ENCODE measurements at places on chromosomes 4 and X.

- DNase-seq: no peak
These were observed 6.5 kb downstream of the DOK7 start for GRCh38 chr4:3469386-3470243.

- DNase-seq: no peak
These were observed 129.5 kb downstream of the KCNIP4 start for GRCh38 chr4:21819086-21819485.

GRCh38 chrX:149631234-149632165, at the start of gene TMEM185A:
TSS of gene TMEM185A (minus strand) at chrX:149631792. CDS start at chrX:149631580, 212 bp downstream.
- DNase-seq: peak; percentile 81

DNA sequence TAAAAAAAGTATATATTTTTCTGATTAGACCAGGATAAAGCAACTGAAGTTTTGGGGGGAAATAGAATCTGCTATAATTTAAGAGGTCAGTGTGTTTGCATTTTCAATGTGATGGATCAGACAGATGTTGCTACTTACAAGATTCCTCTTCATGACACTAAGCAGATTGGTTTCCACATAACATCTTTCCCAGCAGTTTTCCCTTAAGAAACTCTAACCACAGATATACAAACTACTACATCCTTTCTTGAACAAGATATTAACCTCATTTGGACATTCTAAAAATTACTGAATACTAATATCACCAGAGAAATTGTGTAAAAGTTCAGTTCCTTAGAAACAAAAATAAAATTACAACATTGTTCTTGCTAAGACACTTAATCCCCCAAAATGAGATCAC, 106.7 kb upstream of the GUCY1A1 start:
- no peak for DNase-seq

- no peak for DNase-seq
These were observed 142.9 kb downstream of the MID1 start for GRCh38 chrX:10477525-10477924.

GRCh38 chr4:2289311-2289954, 27.5 kb upstream of the MXD4 start:
- DNase-seq: no peak

DNA sequence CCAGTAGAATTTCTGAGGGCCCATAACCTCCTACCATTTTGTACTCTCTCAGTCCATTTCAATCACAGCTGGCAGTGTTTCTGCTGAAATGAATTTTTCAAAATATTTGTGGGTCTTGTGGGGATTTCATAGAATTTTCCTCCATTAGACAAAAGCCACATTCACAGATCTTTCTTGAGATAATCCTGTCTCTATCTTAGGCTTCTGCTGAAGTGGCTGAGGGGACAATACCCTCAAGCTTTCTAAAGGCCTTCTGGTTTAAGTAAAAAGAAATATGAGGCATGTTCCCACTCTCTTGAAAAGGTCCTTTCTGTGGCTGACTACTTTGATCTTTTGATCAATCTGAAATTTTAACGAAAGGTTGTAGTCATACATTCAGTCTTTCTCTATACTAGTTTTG, 1930.0 kb upstream of the AGA start:
- DNase-seq: no peak

- no peak for DNase-seq
These were observed 156.3 kb downstream of the CBR4 start for GRCh38 chr4:168853770-168854169.

GRCh38 chr4:27016551-27016950, 155.9 kb downstream of the STIM2 start:
- no peak for DNase-seq

DNA sequence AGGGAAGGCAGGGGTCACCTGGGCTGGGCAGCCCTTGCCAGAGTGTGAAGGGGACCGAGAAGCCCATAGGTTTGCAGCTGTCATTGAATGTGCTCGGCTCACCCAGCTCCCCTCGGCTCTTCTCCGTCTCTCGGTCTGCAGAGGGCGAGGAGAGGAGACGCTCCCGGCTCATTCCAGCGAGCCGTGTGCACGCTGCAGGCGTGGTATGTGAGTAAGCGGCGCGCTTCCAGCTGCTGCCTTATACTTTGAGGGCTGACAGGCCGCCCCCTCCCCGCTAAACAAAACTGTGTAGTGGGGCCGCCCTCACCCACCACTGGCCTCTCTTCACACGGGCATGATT, 23.0 kb upstream of the BCORL1 start:
- no peak for DNase-seq

DNA sequence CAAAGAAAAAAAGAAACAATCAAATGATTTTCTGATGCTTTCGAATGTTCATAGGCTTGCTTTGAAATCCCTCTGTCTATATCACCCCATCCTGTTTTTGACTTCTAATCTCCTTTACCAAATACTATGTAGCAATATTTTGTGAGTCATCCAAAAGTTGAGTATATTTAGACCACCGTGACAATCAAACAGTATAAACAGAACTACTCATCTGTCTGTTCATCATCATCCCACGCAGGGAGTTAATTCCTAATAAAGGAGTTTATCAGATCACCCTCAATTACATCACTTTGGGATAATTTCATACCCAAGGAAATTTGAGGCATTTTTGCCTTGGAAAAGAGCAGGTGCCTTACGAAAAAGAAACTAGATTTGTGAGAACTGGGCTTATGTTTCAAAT, 212.9 kb downstream of the CBR4 start:
- DNase-seq: no peak

- no peak for DNase-seq
These were observed 24.0 kb upstream of the RPL34 start for GRCh38 chr4:108596344-108596743.

DNA sequence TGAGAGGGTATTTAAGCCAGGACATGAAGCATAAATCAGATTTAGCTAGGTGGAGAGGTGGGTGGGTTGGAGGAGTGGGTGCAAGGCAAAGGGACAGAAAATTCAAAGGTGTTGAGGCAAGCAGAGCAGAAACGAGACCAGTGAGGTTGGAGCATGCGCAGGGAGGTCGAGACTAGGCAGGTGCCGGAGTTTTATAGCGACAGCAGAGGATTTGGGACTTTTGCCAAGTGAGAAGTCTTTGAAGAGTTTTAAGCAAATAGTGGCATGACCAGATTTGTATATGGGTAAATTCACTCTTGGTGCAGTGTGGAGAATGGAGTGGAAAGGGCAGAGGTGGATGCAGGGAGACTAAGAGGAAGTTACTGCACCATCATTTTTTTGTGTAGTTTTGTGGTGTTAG, 107.0 kb upstream of the TLR2 start:
- no peak for DNase-seq

GRCh38 chr4:149095811-149096210, 653.6 kb upstream of the NR3C2 start:
- DNase-seq: no peak

DNA sequence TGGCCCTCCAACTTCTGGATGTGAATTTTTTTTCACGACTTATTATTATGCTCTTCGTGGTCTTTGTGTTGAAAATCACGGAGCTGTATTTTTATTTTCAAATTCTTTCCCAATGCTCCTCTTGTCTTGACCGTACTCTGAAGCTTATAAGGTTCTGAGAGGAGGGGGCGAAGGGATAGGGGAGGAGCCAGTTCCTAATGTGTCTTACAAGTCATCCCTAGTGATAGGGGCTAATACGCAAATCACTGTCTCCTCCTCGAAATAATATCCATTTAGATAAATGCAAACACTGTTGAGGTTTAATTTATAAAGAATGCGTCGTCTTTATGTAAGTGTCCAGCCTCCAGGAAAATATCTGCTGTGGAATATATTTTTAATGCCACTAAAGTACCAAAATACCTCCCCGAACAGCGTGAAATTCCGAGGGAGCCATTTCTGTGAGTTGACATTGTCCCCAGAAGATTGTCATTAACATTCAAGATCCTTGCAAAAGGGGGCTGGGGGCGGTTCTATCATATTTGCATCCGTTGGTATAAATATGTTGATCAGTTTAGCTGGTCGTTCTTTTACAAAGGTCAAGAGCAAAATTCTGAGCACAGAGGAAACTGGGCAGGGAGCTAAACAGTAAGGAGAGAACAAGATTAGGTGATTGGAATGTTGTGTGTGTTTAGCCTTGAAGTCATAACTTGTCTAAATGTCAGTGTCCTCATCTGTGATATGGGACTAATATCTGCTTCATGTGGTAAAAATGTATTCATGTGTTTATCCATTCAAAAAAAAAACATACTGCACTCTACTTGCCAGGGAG, 3.7 kb upstream of the FAT1 start:
- DNase-seq: no peak

DNA sequence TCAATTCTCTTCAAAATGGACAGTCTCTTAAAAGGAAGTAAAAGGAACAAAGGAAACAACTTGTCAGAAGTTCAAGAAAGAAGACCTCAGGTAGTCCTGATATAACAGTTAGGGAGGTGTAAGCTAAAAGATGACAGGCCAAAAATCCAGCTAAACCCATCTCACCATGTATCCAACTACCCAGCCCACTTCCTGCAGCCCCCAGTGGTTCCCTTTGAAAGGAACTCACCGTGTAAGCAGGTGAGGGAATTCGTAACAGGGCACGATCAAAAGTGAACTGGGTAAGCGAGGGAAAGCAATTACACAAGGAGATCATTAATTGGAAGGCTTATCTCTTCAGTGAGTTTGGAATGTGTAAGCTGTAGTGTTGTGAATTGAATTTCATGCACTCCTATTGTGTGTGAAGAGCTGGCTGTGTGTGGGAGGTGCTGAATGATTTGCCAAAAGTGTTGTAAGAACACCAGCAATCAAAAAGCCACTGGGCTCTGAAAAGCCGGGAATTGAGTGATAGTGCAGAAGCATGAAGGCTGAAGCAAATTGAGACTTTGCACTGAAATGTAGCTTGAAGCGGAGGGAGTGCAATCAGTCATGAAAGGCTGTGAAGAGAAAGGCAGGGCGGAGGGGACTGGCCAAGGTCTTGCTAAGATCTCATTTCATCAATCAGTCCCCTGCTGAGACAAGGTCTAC, 914.2 kb upstream of the LCORL start:
- no peak for DNase-seq

Data from GM13977 (cell line).